Neural crest cell (in vitro differentiated cells): ENCODE measurements at places on chromosomes 6 and 20.

GRCh38 chr6:29850011-29850553 is 22.5 kb downstream of the HLA-G start:
- DNase-seq: no peak

GRCh38 chr6:147384737-147385710 is 123.5 kb upstream of the SAMD5 start:
- DNase-seq: no peak

GRCh38 chr6:96450082-96450769 is 71.4 kb upstream of the UFL1 start:
- DNase-seq: no peak

DNA sequence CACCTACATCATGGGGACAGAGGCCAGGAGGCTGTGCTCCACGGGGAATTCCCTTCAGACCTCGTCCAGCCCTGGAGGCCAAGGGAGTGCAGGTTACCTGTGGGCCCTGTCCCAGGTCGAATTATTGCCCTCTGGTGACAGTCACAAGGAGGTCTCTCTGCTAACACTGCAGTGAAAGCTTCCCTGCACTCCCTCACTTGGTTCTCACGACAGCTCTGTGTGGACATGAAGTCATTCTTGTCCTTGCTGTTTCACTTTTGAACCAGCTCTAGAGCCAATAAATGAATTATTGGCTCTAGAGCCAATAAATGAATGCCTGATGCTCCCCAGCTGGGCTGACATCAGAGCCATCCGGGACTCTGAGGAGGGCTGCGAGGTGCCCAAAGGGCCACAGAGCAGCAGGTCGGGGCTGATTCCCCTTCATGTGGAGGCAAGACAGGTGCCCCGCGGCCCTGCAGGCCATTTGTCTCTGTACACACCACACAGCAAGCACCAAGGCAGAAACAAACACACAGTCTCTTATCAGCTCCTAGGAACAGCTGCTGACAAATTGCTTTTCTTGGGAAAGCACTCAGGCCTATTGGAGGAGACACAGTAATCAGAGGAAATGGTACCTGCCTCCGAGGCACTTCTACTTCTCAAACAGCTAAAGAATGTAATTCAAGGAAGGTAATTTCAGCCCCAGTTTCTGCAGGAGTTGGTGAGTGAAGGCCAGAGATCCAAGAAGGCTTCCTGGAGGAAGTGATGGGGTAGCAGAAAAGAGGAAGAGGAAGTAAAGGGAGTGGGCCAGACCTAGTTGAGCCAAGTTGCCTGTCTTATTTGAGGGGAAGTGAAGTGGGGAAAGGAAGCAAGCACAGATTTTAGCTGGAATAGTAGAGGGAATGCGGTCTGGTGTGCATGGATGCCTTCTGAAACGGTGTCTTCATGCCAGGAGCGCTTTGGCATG is 27.5 kb upstream of the TBXT start:
- DNase-seq: no peak

- no peak for DNase-seq
Observed at GRCh38 chr6:26569433-26569764, 27.4 kb upstream of the ABT1 start.

- DNase-seq: no peak
Observed at GRCh38 chr20:64133951-64134407, 26.6 kb upstream of the NPBWR2 start.

- DNase-seq: no peak
Observed at GRCh38 chr6:85944776-85945175, 302.1 kb upstream of the SYNCRIP start.

GRCh38 chr6:53989504-53989903 is 121.7 kb upstream of the MLIP start:
- no peak for DNase-seq

- no peak for DNase-seq
Observed at GRCh38 chr6:84508981-84509380, 255.4 kb downstream of the TBX18 start.

DNA sequence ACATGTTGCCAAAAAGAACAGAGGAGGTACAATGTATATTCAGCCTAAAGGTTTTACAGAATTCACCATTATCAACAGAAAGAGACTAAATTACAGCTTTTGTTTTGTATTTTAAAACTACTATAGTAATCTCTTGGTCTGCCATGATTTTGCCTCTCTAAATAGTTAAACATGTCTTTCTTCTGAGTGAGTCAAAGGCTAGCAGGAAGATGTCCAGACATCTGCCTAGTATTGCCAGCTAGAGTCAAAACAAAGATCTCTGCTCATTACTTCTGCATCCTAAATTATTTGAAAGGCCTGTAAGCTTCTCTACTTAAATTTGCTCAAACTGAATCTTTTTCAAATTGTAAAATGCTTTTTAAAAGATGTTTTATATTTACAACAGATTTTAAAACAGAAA is 8.8 kb downstream of the ASF1A start:
- DNase-seq: no peak

- no peak for DNase-seq
Observed at GRCh38 chr20:54626126-54626525, 150.7 kb downstream of the DOK5 start.

DNA sequence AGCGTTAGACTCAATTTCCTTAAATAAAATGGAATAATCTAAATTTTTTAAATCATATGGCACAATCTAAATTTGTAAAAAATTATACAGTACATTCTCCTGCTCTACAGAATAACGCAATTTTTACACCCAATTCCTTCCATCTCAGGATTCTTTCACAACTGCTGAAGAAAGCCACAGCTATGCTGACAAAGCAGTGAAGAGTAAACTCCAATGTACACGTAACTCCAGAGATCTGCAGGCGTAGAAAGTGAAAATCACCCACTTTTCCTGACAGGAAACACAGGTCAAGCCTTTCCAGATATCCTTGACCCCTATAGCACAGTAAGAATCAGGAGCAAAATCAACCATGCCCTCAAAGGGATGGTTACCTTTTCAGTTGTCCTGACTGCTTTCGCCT is 27.4 kb downstream of the EPHA7 start:
- no peak for DNase-seq

- no peak for DNase-seq
Observed at GRCh38 chr20:1664911-1665310, 7.3 kb upstream of the SIRPG start.

DNA sequence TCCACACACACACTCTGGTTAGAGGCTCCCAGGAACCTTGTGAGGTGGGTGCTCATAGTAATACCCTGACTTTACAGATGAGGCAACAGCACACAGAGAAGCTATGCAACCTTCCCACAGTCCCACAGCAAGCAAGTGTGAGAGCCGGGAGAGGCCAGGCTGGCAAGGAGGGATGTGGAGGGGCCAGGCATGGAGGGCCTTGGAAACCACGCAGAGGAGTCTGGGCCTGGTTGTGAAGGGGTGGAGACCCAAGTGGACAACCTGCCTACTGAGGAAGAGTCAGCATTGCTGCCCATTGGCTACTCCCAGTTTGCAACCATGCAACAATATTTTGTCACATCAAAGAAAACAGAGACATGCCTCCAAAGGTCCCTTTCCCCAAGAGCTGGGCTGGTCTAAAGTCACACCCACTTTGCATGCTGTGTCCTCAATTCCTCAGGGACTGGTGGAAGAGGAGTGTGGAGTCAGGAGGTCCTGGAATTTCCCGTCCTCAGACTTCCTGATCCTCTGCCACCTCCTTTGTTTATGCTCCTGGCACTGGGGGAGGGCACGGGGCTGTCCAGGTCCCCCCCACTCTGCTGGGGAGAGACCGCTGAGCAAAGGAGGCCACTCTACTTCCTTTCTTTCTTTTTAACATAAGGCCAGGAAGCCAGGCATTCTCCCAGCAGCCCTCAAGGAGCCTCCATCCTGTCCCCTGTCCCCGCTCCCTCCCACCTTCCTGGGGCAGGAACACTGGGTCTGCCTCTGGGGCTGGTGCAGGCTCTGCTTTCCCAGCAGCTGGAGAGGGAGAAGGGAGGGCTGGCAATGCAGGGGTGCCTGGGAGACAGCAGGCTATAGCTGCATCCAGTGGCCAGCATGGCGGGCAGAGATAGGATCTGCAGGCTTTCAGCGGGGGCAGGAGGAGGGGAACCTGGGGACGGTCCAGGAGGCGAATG is 68.3 kb downstream of the NOL4L start:
- no peak for DNase-seq

DNA sequence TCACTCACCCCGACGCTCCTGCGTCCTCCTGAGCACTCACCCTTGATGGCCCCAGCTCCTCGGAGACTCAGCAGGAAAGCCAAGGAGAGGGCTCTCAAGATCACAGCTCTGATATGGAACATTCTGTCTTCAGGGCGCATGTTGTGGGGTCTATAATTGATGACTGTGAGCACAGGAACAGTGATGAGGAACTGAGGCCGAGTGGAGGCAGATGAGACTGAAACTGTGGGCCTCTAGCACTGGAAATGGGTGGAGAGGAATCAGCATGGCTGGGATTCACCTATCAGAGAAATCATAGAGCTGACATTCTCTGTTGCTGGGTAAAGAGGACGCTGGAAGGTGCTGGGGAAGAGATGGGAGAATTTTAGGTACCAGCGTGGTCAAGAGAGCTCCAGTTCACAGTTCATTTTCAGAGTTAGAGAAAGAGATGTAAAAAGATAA is at the start of gene HLA-DPA1:
Gene HLA-DPA1, minus strand, starts transcription at position 219 of the 441 bp plus-strand sequence.
- no peak for DNase-seq

DNA sequence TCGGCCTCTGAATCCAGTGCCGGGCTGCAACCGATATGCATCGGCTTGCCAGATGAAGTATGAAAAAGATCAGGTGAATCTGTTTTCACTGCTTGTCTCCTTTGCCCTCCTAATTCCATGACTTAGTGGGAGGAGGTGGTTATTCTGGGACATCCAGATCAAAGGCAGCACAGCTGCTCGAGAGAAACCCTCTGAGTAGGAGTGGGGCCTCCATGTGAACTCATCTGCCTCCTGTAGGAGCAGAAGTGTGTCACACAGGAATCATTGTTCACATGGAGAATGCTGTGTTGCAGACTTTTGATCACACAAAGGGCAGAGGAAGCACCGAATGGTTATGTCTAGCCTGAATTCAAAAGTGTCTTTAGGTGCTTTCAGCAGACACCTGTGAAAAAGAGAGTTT is 73.1 kb upstream of the SLC22A1 start:
- DNase-seq: no peak
